ENCODE measurements at places on chromosomes 7 and 10. TPM values are rescaled to one million over a fixed set of nuclear protein-coding genes. Genes with fewer than 3 reads are reported as not detected.

DNA sequence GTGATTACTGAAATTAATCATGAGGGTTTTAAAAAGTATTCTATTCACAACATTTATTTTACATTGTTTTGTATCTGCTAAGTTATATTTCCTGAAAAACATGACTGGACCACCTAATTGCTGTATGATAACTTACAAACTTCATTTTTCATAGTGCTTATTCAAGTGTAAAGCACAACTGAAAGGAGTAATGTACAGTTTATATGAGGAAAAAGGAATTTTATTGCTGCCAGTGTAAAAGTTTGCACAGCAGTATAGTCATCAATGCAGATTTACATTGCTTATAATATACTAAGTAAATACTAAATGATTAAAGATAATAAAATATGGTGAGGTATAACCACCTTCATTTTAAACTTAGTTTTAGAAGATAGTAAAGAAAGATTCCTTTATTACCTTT lies 4.0 kb downstream of the PTEN start:
- DNase-seq, result no peak

DNA sequence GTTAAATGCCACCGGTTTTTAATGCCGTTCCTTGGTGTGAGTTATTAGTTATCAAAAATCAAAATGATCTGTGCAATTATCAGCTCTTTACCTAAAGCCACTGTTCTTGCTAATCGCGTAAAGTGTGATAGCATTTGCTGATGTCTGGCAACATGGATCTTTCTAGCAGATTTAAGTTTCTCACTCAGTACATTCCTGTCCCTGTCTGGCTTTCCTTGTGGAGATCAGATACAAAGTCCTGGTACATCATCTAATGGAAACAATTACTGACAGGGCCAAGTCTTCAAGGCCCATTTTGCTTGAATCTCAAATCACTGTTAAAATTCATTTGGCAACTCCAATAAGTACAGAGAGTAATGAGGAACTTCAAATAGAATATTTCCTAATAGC lies 755.7 kb downstream of the AUTS2 start:
- no peak for DNase-seq

- DNase-seq, result no peak
Observed at GRCh38 chr7:158420591-158421340, 166.9 kb downstream of the PTPRN2 start.

GRCh38 chr10:24393201-24393600 lies 184.3 kb downstream of the KIAA1217 start:
- DNase-seq, result no peak

- DNase-seq, result no peak
Observed at GRCh38 chr10:71969929-71970328, 5.7 kb downstream of the CHST3 start.

GRCh38 chr7:2120251-2120660 lies 112.5 kb downstream of the MAD1L1 start:
- DNase-seq, result peak; percentile 43

Gene OR2A7
- 0.51 TPM for total RNA-seq

Gene CDNF
- 2.3 TPM for total RNA-seq

All from Right ventricle myocardium superior (tissue), 1 donor.